CD4-positive, alpha-beta T cell treated with Interferon gamma for 1 hour (primary cell): ENCODE measurements at places on chromosomes 2 and 18.

GRCh38 chr2:102025016-102025501 lies 33.3 kb downstream of the IL1R2 start:
- no peak for DNase-seq

GRCh38 chr2:67713376-67713775 lies 316.2 kb downstream of the ETAA1 start:
- DNase-seq: no peak

DNA sequence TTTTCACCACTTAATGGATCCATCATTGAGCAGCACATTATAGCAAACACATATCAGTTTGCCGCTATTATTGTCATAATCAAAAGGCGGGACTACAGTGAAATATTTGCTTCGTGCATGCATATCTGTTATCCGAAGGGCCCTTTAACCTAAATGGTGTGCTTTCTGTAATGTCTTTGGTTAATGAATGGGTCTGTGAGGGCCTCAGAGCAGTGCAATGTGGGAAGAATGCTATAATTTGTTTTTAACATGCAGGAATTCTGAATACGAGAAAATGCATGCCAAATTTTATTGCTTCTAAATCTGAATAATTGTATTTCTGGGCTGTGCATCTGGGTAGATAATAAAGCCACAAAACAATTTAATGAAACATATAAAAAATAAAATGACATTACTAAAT lies 32.8 kb upstream of the CELF4 start:
- DNase-seq: no peak

DNA sequence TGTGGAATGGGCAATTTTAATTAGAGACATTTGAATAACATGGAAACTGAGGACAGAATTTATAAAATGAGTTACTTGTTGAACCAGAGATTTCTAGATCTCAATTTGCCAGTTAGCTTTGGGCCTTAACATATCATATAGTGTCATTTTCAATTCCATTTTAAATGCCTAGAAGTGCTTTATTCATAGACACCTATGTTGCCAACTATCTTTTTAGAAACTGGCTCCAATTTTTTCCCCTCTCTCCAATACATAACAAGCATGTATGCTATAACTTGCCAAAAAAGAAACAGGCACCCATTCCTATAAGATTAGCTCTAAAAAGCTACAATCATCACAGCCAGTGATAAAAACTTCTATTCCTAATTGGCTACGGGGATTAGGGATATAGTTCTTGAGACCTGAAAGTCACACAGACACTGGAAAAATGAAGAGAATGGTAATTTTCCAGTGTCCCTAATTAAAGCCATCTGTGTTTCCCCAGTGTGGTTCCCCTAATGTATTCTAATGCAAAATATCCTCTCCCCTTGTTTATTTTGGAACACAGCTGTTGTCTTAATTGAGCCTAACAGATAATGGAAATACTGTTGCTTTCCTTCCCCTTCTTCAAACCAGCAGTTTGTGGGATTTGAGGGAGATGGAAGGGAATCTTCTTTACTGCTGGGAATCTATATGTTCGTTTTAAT lies 205.5 kb upstream of the FSHR start:
- DNase-seq: no peak

GRCh38 chr2:35873921-35874320 lies 481.7 kb upstream of the CRIM1 start:
- DNase-seq: no peak

DNA sequence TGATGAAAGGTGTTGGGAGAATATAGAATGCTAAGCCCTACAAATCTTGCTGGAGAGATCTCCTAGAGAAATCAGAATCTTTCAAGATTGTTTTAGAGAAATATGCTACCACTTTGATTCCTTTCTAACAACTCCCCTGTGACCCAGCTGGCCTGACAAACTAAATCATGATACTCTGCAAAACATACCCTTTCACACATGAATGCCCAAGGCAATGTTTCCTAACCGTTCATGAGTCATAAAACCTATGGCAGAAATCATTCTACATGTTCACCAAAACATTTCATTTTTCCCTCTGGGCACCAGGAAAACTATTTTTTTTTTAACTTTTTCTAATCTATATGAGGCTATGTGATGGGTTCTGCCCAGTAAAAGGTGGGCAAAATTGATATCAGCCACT lies 77.8 kb upstream of the SETBP1 start:
- no peak for DNase-seq

GRCh38 chr2:216119986-216120385 lies 10.8 kb downstream of the XRCC5 start:
- DNase-seq: no peak

GRCh38 chr18:66728951-66729350 lies 125.1 kb upstream of the CDH19 start:
- no peak for DNase-seq
